ENCODE measurements at places on chromosomes 1 and 21.
A peak's percentile ranks its signal among the peaks of the same experiment; 100 is the strongest.

GRCh38 chr1:42917241-42917495, 41.5 kb downstream of the SLC2A1 start:
- no peak for DNase-seq

DNA sequence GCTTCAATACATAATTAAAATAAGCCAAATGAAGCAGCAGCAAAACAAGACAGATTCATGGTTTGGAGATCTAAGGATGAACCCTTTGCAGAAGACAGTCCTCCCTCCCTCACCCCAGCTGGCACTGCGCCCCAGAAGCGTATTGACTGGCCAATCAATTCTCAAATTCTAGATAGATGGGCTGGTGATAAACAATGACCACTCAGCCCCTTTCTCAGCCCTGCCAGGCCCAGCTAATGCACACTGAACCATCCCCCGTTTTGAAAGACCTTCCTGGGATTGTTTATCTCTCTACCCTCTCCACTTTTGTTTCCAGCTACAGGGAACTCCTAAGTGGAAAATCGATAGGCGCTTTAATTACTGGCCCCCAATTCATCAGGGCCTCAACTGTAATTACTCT, 29.0 kb downstream of the TNR start:
- DNase-seq: no peak

DNA sequence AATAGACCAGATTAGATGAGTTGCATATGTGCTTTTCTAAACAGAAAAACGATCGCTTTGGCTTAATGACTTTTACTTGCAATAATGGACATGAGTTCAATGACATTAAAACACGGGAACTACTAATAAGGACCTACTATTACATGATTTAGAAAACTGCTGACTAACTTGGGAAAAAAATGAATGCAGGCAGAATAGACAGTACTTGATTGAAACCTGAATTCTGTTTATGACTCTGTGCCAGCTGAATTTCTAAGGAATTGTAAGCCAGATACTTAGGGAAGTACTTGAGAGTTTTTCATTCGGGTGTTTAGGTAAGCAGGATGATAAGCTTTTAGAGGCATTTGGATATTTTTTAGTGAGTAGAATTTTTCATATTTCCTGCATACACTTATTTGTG, 12.0 kb downstream of the ADGRL2 start:
- no peak for DNase-seq

DNA sequence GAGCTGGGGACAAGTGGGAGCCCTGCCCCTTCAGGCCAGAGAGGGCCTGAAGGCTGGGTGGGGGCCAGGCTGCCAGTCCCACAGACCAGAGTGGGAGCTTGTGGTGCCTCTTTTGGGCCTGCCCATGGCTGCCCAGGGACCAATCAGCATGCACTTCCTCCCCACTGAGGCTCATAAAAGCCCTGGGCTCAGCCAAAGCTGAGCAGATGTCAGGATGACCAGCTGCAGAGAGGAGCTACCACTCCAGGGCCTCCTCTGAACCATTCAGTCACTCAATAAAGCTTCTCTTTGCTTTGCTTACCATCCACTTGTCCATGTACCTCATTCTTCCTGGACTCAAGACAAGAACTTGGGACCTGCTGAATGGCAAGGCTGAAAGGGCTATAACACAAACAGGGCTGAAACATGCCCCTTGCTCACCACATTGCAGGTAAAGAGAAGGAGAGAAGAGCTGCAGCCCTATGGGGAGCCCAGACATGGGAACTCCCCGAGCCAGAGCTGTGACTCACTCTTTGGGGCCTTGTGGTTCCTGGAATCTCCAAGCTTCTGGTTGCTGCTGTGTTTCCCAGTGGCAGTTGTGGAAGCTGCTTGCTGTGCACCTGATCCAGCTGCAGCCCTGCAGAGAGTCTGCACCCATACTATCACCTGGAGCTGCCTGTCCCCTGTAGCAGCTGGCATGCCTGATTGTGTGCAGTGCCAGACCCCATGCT, 82.0 kb downstream of the OLFML3 start:
- no peak for DNase-seq

- no peak for DNase-seq
These were observed 9.5 kb downstream of the SNX27 start for GRCh38 chr1:151621351-151621750.

- DNase-seq: peak; percentile 36
These were observed 12.2 kb downstream of the KIAA0319L start for GRCh38 chr1:35544976-35545375.

DNA sequence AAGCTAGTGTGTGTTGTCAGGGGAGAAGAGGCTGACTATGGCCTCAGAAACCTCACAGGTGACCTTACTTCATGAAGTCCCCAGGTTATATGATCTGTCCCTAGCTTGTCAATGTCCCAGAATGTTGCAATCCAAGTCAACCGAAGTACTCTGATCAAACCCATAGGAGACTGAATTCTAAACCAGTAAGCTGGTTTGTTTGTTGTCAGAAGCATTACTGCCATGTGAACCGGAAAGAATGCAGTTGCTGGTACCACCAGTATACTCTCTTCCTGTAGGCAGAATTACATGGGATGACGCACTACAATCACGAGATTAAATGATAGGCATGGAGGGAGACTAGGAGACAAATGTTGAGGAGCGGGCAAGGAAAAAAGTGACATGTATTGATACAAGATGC, 26.1 kb upstream of the MAN1A2 start:
- DNase-seq: no peak

DNA sequence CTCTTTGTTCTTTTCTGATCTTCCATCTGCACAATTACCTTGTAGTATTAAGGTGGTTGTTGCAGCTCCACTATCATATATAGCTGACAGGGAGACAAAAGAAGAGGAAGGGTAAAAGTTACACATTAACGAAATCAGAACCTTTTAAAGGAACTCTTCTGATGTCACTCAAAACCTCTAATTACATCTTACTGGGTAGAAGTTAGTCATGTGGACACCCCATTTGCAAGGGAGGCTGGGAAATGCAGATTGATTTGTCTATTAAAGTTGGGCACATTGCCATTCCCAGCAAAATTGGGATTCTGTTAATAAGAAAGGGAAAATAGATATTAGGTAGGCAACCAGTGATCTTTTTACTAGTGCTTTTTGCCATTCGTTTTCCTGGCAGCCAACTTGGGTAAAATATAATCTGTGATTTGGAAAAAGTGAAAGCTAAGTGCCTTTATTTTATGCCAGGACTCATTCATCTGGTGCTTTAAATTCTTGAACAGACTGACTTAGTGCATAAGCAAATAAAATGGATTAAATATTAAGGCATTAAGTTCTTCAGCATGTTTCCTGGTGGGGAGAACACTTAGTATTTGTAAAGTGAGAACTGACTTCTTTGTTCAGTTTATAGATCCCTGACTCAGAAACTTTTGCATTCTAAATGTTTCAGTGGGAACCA, 71.3 kb downstream of the DNM3 start:
- DNase-seq: no peak

DNA sequence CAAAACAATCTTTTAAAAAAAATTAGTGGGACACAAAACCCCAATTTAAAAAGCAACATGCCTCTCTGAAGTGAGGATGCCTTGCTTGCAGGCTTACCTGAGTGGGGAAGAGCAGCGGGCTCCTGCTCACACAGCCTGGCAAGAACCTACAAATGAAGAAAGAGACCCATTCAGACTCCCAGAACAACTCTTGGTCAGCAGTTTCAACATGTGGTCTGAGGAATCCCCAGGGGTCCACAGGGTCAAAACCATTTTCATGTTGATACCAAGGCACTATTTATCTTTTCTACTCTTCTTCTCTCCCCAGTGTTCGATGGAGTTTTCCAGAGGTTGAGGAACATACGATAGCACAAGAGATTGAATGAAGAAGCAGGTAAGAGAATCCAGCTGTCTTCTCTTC, 55.9 kb downstream of the SIPA1L2 start:
- DNase-seq: no peak

GRCh38 chr1:229758101-229759036, 132.3 kb downstream of the URB2 start:
- no peak for DNase-seq

GRCh38 chr1:162422662-162423375, 10.9 kb upstream of the SH2D1B start:
- DNase-seq: no peak

- DNase-seq: no peak
These were observed 29.4 kb upstream of the CSF1 start for GRCh38 chr1:109880971-109881894.

DNA sequence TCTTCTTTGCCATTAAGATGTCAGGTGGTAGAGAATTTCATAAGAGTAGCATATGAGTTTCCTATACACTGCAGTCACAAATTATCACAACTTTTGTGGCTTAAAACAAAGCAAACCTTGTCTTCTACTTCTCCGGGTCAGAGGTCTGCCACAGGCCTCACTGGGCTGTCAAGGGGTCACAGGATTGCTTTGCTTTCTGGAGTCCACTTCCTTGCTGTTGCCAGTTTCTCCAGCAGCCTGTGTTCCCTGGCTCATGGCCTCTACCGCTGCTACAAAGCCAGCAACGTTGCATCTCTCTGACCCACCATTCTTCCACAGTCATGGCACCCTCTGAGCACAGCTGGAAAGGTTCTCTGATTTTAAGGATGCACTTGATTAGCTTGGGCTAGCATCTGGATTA, 6.5 kb upstream of the BACE2 start:
- no peak for DNase-seq

GRCh38 chr1:156360534-156360933, 8.5 kb upstream of the RHBG start:
- no peak for DNase-seq

- DNase-seq: peak; percentile 35
These were observed 45.2 kb upstream of the HAO2 start for GRCh38 chr1:119323216-119323982.

- no peak for DNase-seq
These were observed at the start of gene KCNK1 for GRCh38 chr1:233613252-233614172. Gene KCNK1 (plus strand): TSS chr1:233614106. CDS start chr1:233614172, 66 bp downstream.

GRCh38 chr1:179510038-179510437, 65.7 kb downstream of the NPHS2 start:
- no peak for DNase-seq

DNA sequence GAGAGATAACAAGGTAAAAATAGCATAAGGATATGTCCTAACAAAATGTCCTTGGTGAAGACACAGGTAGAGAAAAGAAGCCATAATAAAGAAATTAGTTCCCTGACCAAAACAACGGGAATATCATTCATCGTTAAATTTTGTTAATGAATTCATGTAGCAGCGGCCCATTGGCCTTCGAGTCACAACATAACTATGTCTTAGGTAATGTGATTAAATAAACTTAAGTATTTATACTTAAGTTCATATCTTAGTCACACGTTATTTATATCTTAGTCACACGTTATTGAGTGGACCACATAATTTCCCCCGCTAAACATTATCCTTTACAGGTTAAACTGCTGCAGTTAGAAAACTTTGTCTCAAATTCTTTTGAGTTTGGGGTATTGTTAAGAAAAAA, 1.2 kb downstream of the NEXN start:
- DNase-seq: no peak

- DNase-seq: peak; percentile 12
These were observed 96.4 kb downstream of the UBR4 start for GRCh38 chr1:19113697-19114092.

DNA sequence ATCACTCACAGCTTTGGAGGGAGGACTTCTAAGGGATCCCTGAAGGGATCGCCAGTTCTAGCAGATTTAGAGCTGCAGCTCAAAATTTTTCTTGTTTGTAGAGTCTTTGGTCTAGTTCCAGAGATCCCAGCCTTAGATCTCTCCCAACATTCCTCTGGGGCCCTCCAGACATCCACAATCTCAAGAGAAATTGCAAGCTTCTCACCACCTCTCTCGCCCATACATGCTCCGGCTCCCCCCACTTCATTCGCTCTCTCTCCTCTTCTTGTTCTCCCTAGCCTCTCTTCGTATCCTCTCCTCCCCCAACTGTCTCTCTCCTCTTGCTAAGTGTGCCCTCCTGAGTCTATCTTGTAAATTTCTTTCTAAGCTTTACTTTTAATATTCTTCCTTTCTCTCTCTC, 15.1 kb upstream of the TUT4 start:
- no peak for DNase-seq

GRCh38 chr1:230495076-230495475, 68.9 kb upstream of the PGBD5 start:
- no peak for DNase-seq

DNA sequence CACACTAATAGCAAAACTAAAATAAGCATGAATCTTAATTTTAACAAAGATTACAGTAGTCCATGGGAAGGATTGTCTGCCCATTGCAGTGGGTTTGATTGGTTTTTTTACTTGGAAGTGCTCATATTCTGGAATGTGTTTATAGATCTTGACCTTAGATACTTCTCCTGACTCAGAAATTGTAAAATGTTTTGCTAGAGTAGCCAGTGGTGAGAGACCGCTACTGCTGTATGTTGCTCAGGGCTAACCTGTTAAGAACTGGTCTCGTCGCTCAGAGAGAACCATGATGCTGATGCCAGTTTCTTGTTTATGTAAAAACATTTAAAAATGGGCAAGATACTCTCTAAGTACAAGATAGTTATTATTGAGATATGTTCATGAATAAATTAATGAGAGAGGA, 99.9 kb downstream of the ROR1 start:
- no peak for DNase-seq

DNA sequence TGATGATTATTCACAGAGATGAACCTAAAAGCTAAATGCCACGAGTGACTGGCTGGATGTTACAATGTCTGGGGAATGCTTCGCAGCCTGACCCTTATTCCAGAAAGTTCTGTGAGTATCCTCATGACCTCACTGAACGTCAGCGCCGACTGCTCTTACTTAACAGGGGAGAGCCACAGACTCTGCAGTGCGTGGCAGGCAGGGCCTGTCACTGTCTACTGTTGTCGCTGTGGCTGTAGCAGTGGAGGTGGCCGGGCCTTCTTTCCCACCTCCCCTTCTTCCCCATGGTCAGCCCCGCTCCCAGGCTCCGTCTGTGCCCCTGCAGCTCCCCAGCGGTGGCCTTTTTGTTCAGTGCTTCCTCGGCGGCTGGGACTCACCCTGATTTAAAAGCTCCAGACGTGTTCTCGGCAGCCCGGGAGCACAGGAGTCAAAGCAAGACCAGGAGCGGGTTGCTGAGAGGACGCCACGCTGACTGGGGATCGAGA, 52.2 kb upstream of the TARBP1 start:
- no peak for DNase-seq

- no peak for DNase-seq
These were observed 483.3 kb downstream of the TTLL7 start for GRCh38 chr1:83515578-83516154.

- no peak for DNase-seq
These were observed 178.1 kb upstream of the NFIA start for GRCh38 chr1:60904099-60904851.

- no peak for DNase-seq
These were observed 40.3 kb downstream of the CNIH3 start for GRCh38 chr1:224656392-224656791.

- DNase-seq: no peak
These were observed 15.8 kb upstream of the NUP210L start for GRCh38 chr1:154170547-154171222.

- no peak for DNase-seq
These were observed 77.3 kb upstream of the NEK7 start for GRCh38 chr1:198079432-198079951.

- DNase-seq: no peak
These were observed 90.9 kb downstream of the SH3GLB1 start for GRCh38 chr1:86795316-86795715.

- peak; percentile 69 for DNase-seq
These were observed 9.4 kb downstream of the ETV3L start for GRCh38 chr1:157090196-157090647.
